ENCODE measurements at places on chromosomes 3 and 15.

GRCh38 chr15:50767332-50767861 lies 1.9 kb upstream of the SPPL2A start:
- DNase-seq: no peak

- DNase-seq: no peak
These were observed 158.2 kb downstream of the SPATA16 start for GRCh38 chr3:172982736-172983364.

- DNase-seq: no peak
These were observed 13.1 kb upstream of the SKIC8 start for GRCh38 chr15:78312536-78312935.

GRCh38 chr15:88998980-88999713 lies 86.0 kb upstream of the MFGE8 start:
- no peak for DNase-seq

DNA sequence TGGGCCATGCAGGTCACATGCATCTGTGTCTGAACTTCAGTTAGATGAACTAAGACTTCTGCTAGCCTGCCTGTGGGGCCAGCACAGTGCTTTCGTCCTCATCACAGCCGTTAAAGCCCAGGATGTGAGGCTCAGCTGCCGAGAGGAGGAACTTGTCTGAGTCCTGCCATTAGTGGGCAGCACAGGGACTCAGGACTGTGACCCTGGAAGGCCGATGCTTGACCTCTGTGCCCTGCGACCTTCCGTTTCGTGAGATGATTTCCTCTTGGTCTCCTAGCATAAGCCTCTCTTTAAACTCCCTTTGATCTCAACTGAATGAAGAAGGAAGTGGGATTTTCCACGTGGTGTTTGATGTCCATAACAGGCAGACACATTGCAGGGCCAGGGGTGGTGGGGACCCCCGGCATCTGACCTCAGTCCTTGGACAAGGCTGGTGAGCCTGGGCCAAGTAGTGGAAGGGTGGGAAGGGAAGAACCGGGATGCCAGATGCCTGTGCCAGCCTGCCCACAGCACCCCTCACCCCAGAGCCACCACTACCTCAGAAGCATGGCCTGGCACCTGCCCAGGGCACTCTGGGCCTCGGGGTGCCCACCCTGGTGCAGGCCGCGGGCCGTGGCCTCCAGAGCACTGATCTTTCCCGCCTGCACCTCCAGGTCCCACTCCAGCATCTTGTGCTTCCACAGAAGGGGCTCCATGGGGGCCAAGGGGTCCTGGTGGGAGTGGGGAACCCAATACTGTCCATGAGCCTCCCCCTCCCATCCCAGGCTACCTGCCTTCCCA lies 21.6 kb downstream of the PLA2G4B start:
- DNase-seq: no peak

All from GF-D8 (cell line).